ENCODE measurements at places on chromosomes 4 and X.
A peak's percentile ranks its signal among the peaks of the same experiment; 100 is the strongest.

DNA sequence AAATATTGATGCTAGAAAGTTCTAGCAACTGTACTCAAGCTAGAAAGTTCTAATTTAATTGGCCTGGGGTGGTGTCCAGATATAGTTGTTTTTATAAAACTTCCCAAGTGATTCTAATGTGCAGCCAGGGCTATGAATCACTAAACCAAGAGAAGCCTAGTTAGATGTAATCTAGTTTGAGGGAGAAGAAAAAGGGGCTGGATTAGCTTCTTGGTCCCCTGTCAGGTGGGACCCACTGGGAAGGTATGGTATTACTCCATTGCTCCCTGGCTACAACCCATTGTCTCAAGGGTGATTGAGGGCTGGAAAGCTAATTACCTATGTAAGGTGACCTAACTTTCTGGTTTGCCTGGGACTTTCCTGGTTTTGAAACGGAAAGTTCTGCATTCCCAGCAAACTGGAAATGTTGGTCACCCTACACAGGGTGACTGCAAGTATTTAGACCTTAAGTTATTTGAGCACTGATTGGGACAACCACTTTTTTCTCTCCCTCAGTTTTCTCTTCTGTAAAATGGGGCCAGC, 23.9 kb upstream of the MSN start:
- DNase-seq, result no peak

DNA sequence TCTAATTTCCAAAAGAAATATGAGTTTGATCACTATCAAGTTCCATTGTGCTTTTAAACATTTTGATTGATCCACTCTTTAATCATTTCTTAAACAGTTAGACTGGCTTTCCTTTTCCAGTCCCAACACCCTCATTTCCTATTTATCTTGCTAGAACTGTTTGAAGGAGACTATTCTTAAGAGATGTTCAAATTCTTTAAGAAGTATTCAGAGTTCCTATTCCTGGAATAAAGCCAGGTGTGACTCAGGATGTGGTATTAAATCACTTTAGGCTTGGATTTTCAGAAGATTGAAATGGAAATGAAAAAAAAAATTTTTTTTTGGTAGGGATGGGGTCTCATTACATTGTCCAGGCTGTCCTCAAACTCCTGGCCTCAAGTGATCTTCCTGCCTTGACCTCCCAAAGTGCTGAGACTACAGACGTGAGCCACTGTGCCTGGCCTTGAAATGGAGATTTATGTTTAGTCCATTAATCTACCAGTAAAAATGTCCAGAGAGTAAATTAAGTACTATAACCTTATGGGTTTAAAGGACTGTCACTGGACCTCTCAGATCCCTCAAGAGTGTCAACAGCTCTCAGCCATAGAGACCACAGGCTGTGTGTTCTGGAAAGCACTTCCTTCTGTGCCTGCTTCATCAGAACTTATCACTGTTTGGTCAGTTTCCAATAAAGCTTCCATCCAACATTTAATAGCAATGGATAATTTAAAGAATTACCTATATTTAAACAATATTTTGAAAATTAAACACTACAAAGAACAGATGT, 90.7 kb downstream of the CDS1 start:
- peak; percentile 53 for DNase-seq

DNA sequence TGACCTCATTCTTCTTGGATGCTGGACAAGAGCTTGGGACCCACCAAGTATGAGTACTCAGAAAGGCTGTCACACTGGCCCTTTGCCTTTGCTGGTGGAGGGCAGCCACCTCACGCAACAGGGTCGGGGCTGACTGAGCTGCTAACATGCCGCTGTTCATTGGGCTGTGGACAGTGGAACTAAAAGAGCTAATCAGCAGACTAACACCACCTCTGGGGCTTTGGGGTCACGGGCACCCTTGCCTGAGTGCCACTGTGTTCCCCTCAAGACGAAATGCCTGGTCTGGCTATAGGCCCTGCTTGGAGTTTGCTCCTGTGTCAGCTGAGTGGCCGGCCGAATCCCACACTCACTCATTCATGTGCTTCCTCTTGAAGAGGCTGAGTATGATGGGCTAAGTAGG, 559.6 kb downstream of the SPRY1 start:
- no peak for DNase-seq

GRCh38 chr4:7460566-7460965, 25.8 kb upstream of the PSAPL1 start:
- no peak for DNase-seq

GRCh38 chrX:120753413-120754251, 122.0 kb downstream of the CT47B1 start:
- DNase-seq, result no peak

All from amniotic stem cell (primary cell).